ENCODE measurements at places on chromosomes 11 and 22.

DNA sequence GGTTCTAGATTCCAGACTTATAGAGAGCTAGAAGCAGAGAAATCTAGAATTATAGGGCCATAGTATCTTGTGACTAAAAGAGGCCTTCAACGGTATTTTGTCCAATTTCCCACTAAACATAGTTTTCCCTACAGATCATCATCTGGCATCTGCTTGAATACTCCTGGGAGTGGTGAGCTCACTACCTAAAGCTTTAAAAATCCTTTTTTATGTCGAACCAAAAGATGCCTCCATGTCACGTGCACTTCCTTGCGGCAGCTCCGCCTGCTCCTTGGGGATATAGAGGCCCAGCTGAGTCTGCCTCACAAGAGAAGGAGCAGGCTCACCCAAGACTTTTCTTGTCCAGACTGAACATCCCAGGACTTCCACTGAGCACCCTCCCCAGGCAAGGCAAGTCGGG, 4.3 kb upstream of the MB start:
- DNase-seq, result no peak

GRCh38 chr11:113373981-113374560, 13.5 kb upstream of the ANKK1 start:
- no peak for DNase-seq

GRCh38 chr11:125772834-125773505, 5.7 kb downstream of the PATE2 start:
- DNase-seq, result no peak

- peak; percentile 41 for DNase-seq
These were observed 124.6 kb downstream of the FEZ1 start for GRCh38 chr11:125371431-125371935.

DNA sequence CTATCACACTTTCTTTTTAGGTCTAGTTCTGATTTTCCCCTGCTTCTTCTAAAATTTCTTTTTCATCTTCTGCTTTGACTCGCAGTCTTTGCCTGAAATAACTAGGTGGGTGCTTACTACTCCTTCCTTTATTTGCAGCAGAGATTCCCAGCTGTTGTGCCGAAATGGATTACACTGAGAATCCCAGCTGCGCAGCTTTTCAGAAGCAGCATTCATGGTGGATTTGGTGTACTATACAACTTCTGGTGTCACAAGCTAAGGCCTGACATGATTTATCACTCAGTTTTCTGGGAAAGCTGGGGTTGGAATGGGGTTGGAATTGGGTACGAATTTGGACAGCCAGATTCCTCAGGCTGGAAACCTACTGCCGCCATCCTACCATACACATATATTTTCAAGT, 6.0 kb upstream of the XKR3 start:
- DNase-seq, result no peak

- peak; percentile 47 for DNase-seq
These were observed 25.9 kb upstream of the HTATIP2 start for GRCh38 chr11:20337526-20338154.

- peak; percentile 37 for DNase-seq
These were observed 45.4 kb downstream of the GRAMD1B start for GRCh38 chr11:123475469-123475868.

- DNase-seq, result no peak
These were observed 14.8 kb upstream of the TMEM216 start for GRCh38 chr11:61377461-61378160.

DNA sequence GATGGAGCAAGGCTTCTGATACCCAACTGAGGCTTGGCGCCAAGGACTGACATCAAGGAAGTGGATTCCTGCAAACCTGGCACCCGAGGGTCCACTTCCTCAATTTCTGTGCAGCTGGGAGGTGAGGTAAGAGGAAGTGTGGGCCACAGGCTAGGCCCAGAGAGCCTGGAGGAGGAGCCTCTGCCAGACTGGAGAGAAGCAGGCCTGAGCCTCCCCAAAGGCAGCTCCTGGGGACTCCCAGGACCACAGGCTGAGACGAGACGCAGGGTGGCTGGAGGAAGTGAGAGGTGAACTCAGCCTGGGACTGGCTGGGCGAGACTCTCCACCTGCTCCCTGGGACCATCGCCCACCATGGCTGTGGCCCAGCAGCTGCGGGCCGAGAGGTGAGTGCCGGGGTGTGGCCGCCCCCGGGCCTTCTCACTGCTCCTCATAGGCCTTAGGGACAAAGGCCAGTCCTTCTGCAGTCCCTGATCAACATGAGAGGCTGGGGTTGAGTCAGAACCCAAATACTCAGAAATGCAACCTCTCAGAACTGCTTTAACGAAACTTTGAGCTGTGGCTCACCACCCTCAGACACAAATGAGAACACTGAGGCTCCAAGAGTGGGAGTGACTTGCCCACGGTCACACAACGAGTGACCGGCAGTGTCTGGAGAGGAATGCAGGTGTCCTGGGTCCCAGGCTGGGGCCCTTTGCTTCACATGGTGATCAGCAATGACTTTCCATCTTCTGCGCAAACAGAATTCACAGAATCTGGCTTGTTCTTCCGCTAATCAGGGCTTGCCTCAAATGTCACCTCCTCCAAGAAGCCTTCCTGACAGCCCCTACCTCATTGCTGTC, at the start of gene NCF4:
Gene NCF4, plus strand, starts transcription at position 186 of the 839 bp plus-strand sequence. Its CDS starts 166 bp downstream, at position 352.
- DNase-seq, result no peak

- no peak for DNase-seq
These were observed 432.9 kb downstream of the TENM4 start for GRCh38 chr11:79007771-79008402.

- DNase-seq, result no peak
These were observed 519.6 kb downstream of the NTM start for GRCh38 chr11:131889760-131890581.

DNA sequence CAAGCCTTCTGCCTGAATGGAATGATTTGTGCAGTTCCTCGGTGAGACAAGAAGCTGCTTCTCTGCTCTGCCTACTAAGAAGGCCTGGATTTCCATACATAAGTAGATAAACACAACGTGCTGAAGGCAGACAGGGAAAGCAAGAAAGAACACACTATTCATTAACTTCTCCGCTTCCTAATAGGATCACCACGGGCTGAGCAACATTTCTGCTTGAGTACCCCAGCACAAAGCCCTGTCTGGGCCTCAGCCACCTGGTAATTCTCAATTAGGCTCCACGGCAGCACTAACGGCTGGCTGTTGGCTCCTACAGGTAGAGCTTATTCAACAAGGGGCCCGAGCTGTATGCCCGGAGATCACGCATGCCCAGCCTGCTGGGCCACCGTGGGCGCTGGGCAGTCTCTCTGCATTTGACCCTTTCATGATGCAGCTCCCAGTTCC, 1156.6 kb downstream of the TBC1D22A start:
- peak; percentile 32 for DNase-seq

DNA sequence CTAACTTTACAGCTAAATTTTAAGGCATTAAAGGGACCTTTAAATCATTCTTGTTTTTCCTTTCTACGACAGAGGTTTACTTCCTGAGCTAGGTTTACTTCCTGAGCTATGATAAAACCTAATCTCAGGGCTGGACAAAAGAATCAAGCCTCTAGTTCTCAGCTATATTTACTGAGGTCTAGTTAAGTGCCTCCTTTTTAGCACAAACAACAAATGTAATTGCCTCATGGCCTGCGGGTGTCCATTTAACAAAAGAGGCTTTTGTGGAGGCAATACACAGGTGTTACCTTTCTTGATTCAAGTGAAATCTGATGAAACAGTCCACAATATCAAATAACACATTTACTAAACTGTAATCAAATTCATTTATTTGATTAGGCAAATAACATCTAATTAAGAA, 67.3 kb downstream of the IMMP1L start:
- peak; percentile 93 for DNase-seq

- DNase-seq, result no peak
These were observed 25.0 kb upstream of the CACNG2 start for GRCh38 chr22:36728505-36728904.

- no peak for DNase-seq
These were observed 45.0 kb upstream of the MYH9 start for GRCh38 chr22:36432592-36433317.

GRCh38 chr11:23696688-23697415, 800.0 kb upstream of the LUZP2 start:
- no peak for DNase-seq

GRCh38 chr11:66022401-66023185, 3.7 kb downstream of the CATSPER1 start:
- DNase-seq, result peak; percentile 64

Measured in NCI-H1092 (cell line).